ENCODE measurements at places on chromosomes 4 and X.

DNA sequence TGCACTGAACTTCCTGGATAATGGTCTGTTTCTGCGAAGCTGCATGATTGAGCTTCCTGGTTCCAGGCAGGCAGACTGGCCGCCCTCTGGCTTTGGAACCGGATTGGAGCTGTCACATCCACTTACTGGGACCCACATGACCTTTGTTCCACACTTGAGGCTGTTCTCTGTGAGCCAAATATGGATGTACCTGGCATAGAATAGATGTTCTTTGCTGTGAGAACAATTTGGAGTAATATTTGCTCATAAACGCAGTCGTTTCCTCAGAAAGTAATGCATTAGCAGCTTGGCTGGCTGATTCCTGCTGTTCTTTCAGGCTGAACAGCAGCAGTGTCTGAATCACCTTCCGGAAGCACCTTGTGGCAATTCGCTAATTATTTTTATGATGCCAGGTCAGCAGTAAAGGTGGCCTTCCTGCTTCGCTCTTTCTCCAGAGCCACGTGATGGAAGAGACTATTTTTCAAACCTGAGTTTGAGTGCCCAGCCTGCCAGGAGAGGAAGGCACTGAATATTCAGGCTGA is 78.1 kb upstream of the BOD1L1 start:
- DNase-seq: no peak

GRCh38 chr4:61924131-61924530 is 724.0 kb downstream of the ADGRL3 start:
- DNase-seq: no peak

DNA sequence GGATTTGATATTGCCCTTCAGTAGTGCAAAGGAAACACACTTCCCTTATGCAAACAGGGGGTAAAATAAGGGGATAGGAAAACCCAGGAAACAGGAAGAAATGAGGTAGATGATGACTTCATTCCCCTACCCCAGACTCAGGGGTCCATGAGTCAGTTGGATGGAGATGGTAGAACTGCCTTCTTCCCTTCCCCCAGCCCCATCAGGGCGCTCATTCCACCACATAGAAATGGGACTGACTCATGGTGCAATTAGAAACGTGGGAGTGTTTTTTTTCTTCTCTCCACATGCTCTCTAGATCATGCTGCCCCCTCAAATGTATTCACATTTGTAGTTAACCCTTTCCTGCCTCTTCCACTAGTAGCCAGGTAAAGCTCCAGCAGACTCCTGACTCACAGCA is 23.1 kb upstream of the ARMCX2 start:
- DNase-seq: no peak

GRCh38 chrX:46762963-46763362 is 4.0 kb upstream of the SLC9A7 start:
- DNase-seq: no peak

DNA sequence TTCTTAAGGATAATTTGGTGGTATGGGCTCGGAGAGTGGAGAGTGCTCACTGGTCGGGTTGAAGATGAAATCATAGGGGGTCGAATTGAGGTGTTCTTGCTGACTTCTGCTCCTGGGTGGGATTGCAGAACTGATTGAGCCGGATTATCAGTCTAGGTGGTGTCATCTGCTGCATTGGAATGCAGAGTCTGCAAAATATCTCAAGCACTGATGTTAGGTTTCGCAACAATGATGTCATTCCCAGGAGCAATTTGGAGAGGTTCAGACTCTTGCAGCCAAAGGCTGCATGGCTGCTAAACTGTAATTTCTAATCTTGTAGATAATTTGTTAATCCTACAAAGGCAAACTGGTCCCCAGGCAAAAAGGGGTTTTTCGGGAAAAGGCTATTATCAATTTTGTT is 67.7 kb downstream of the RHOH start:
- DNase-seq: no peak

DNA sequence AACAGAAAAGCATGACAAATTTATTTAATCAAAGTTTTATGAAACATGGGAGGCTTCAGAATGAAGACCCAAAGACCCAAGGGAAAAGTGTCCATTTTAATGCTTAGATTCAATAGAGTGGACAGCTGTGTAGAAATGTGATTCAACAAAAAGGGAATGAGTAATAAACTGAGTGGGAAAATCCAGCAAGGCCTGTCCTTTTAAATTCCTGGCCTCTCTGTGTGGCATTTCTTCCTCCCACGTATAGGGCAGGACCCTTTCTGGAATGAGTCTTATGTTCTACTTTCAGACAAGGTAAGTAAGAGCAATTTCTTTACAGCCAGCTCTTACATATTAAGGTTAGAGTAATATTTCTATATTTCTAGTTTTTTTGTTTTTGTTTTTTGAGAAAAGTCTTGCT is 14.5 kb downstream of the AASDH start:
- DNase-seq: no peak

DNA sequence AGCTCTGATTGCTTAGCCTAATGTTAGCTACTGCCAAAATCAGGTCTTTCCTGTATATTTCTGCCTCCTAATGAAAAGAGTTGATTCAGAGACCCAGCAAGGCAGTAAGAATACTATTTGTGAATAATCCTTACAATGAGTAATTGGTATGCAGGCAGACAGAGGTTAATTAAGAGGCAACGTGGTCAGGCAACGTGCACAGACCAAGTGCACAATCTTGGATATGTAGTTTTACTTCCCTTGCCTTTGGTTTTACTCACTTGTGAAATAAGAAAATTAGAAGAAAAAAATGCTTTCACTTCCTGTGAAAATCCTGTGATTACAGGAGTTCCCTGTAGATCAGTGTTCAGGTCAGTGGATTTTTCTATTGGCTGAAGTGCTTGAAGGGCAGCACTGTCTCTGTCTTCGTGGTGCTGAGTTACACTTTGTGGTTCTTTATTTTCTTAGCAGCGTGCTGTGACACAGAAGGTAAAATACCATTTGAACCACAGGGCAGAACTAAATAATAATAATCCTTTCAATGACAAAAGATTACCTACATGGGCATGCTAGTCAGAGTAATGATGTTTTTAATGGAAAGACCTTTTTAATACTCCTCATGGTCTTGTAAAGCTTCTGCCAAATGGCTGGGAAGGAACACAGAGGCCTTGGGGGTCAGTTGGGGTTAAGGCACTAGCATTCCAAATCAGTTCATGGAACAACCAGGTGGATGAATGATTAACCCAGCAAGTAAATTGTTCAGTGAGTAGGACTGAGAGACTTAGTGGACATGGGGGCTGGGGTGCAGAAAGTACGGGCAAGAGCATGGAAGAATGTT is 430.9 kb downstream of the MAPK10 start:
- DNase-seq: no peak

DNA sequence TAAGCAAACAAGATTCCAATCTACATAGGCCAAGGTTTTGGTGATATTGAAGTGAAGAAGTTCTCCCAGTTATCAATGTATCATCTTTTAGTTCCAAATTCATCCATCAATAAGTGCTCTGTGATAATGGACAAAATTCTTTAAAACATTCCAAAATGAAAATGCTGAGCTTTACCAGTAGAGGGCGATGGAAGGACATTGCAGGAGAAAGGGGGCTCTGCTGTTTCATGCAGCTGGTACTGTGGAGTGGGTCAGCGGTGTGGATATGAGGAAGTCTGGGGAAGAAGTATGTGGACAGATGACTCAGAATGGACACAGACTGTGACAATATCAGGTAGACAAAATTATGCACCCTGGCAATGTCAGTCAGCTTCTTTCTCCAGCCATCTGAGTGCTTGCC is 46.6 kb upstream of the HS6ST2 start:
- no peak for DNase-seq

GRCh38 chrX:38313190-38313589 is 14.1 kb downstream of the RPGR start:
- DNase-seq: no peak
